Dermis blood vessel endothelial cell (primary cell): ENCODE measurements at places on chromosomes 12 and 14. TPM values are rescaled to one million over a fixed set of nuclear protein-coding genes. Genes with fewer than 3 reads are reported as not detected.

DNA sequence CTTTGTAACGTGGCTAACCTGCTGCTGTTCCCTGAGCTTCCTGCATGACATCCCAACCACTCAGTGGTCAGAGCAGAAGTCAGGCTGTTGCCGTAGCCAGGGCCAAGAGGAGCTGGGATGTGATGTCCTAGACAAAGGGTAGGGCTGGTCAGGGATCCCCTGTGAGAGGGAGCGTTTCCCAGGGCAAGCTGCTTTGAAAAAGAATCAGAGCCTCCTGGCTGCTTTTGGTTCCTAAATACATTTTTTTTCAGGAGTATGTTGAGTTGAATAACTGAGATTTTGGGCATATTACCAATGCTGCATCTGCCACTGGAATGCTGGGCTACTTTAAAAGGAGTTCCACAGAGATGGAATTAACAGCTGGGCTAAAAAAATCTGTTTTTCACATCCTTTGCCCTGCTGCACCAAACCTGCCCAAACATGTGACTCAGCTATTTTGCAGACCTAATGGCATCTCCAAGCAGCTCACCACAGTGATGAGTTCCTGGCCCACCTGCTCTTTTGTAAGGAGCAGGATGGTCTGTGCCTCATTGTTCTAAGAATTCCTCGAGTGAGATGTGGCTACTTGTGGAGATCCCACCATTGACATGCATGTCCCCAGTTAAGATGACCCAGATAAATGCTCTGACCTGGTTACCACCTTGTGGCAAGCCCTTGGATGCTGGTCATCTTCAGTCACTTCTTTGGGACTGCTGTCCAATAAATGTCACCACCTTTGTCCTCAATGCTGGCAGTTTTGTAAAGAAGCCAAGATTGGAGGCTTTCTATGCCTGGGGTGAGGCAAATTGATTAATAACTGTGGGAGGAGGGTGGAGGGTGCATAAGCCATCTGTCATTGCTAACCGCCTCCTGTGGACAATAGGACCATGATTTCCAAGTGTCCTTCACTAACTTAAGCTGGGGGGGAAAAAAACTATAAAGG is 24.1 kb downstream of the ANKRD13A start:
- DNase-seq: peak; percentile 24

- DNase-seq: no peak
Observed at GRCh38 chr12:53058674-53059433, 9.0 kb downstream of the TNS2 start.

- DNase-seq: no peak
Observed at GRCh38 chr12:71303199-71303598, 136.4 kb upstream of the LGR5 start.

- no peak for DNase-seq
Observed at GRCh38 chr14:74085828-74086227, 1.1 kb downstream of the LIN52 start.

DNA sequence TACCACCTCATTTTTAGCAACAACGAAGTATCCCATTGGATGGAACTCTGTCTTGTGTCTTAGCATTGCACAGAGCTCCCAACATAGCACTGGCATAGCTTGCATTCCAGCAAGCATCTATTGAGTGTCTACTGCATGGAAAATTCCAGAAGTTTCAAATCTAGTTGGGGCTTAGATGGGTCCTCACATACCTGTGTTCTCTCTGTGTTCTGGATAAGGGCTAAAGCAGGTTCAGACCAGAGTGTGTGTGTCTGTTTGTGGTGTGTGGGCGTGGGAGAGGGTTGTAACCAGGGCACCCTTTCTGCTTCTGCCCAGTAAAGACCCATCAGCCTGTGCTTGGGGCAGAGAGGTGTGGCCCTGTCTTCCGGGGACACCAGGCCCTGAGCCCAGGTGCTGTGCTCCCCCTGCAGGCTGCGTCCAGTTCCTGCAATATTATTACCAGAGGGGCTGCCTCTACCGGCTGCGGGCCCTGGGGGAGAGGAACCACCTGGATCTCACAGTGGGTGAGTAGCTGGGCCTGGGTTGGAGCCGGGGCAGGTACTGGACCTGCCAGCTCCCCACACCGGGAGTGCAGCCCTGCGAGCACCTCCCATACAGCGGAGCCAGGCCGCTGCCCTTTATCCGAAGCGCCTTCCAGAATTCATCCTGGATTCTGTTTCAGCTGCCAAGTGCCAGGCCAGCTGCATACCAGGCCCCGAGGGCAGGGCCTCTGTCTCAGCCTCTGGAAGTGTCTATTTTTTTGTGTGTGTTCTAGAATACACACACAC is 20.3 kb downstream of the RHOF start:
- DNase-seq: peak; percentile 60

DNA sequence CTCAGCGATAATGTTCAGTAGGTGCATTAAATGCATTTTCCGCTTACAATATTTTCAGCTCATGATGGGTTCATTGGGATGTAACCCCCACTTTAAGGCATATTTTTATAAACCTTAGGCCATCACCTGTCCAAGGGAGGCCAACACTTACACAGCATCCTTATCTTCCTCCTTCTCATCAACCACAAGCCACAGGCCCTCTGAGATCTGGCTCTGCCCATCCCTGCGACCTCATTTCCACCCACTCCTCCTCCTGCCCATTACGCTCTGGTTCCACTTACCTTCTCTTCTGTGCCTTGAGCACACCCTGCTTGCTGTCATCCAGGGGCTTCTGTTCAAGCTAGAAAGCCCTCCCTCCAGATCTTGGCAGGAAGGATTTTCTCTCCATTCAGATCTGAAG is 93.2 kb downstream of the EGLN3 start:
- no peak for DNase-seq

DNA sequence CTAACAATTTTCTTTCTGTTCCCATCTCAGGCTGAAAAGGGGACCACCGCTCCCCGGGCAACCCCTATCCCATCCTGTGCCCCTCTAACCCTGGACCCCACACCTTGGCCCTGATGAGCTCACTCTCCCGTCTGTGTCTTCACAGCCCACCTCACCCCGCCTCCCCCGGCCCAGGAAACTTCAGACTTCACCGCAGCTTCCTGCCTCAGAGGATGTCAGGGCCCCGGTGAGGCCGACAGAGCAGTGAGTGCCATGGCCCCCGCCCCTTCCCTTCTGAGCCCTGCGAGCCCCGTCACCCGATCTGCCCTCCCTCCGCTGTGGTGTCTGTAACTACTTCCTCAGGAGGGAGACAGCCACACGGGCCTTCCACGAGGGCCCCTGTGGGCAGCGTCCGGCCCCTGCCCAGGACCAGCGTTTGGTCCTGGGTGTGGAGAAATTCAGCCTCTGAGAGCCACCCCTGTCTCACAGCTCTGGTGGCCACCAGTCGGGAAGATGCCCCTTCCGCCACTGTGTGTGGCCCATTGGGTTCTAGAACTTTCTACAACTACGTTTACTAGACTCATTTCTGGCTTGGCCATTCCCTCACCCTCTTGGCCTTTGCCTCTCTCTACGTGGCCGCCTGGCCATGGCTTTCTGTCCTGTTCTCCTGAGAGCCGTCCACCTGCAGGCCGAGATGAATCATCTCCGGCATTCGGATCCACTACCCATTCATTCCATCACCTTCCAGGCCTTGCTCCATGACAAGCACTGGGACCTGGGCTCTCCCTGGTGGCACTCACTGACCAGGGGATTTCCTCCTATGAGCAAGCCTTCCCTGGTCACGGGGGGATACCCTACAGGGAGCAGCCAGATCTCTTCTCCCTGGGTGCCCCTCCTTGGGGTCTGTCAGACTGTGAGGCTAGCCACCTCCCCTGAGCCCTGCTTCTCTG is 3.4 kb downstream of the RHOF start:
- peak; percentile 59 for DNase-seq

DNA sequence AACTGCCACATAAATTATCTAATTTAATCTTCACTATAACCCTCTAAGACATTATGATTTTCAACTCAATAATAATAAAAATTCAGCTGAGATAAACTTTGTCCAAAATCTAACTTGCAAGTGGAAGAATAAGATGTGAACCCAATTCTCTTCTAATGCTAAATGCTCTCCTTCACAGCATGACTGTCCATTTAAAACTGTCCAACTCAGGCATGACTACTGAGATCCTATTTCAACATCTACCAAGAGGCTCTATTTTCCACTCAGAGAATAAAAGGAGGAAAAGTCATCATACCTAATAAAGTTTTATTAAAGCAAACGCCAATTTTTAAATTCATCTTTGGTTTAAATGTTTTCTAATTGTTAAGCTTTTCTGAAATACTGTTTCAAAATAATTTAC is 183.6 kb downstream of the MED13L start:
- DNase-seq: no peak

DNA sequence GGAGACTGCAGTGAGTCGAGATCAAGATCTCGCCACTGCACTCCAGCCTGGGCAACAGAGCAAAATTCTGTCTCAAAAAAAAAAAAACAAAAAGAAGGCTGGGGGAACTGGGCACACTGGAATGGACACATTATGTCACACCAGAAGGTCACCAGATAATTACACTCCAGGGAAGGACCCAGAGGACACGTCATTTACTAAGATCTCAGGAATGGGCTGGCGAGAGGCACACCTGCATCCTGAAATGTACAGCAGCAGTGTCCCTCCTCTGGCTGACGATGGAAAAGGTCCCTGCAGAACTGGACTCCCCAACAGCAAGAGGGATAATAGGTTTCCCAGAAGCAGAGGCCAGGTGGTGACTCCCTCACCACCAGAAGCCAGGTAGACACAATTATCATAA is 243.5 kb downstream of the BCL11B start:
- no peak for DNase-seq

- peak; percentile 37 for DNase-seq
Observed at GRCh38 chr12:107731366-107731765, 29.6 kb downstream of the PRDM4 start.

GRCh38 chr14:95895720-95896119 is 19.1 kb downstream of the TUNAR start:
- no peak for DNase-seq

GRCh38 chr14:71554959-71555612 is 377.1 kb upstream of the RGS6 start:
- DNase-seq: no peak

DNA sequence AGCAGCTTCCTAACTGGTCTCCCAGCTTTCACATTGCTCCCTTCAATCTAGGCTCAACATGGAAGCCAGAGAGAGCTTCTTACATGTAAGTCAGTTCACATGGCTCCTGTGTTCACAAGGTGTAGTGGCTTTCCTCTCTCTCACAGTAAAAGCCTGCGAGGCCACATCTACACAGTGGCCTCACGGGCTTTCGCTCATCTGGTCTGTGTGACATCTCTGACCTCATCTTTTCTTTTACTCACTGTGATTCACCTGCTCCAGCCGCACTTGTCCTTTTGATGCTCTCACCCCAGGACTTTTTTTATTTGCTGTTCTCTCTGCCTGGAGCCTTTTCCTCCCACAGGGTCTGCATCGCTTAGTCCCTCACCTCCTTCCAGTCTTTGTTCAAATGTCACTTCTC is 122.1 kb downstream of the SLC5A8 start:
- no peak for DNase-seq

- DNase-seq: no peak
Observed at GRCh38 chr14:59186306-59186705, 2.2 kb upstream of the DAAM1 start.

- peak; percentile 88 for DNase-seq
Observed at GRCh38 chr12:104288635-104289274, 14.8 kb upstream of the EID3 start.

- no peak for DNase-seq
Observed at GRCh38 chr12:25101092-25101445, 93.9 kb downstream of the DNAI7 start.

DNA sequence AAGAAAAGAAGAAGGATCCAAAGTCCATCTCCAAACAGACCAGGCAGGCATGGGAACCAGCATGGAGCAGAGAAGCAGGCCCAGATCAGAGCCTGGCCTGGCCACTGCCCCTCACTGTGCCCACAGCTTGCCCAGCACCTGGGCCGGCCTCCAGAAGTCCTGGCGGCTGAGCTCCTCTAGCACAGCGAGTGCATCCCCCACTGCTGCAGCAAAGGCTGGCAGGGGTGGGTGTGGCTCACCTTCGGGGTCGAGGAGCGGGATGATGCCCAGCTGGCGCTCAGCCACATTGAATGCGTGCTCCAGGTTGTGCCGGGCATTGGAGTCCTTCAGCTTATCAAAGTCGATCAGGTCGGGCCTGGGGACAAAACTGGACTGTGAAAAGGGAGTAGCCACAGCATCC is 78.7 kb downstream of the SPTB start:
- DNase-seq: no peak

- no peak for DNase-seq
Observed at GRCh38 chr14:34297786-34298520, 164.1 kb downstream of the SPTSSA start.

- DNase-seq: no peak
Observed at GRCh38 chr12:43213608-43214007, 338.4 kb downstream of the ADAMTS20 start.

DNA sequence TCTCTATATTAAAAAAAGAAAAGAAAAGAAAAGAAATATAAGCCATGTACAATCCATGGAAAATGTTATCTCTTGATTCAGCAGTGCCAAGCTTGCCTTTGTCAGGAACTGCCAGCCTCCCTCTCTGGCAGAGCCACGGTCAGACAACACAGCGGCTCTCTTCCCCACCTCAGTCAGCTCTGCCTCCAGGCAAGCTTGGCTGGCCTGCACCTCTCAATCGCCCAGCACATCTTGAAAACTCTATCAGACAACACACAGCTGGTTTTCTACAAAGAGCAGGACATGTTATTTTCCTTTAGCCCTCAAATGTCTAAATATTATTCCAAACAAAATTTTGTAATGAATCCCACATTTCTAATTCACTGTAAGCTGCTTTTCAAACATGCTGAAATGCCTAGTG is 20.0 kb upstream of the GCH1 start:
- no peak for DNase-seq

DNA sequence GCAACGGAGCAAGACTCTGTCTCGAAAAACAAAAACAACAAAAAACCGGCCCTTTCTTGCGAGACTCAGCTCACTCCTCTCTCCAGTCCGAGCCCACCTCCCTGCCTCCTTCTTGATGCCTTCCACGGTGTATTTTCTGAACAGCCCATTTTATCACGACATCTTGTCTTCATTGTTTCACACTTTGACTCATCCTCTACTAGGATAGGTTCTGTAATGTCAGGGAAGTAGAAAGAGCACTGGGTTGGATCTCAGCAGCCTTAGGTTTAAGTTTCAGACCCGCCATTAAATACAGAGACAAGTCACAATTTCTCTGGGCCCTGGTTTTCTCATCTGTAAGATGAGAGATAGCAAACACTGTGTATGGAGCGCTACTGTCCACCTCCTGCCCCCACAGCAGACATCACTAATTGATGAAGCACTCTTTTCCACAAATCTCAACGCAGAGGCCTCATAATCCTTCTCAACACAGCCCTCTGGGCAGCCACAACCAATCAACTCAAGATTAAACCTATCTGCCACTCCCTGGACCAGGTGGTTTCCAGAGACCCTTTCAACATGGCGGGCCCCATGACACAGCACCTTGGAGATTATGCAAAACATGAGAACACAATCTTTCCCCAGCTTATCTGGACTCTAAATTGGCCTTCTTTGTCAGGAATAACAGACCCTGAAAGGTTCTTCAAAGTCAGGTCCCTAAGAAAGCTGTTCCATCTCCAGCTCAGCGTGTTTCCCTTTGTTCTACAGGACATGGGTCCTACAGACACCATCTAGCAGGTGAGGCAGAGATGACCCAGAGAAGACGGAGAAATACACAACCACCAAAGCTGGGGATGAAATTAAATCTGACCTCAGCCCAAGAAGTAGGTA is 35.6 kb downstream of the CCDC88C start:
- no peak for DNase-seq

TAS2R7 gene
- not detected in 2 replicates for total RNA-seq

LRTM2 gene
- total RNA-seq: not detected in 2 replicates

DMAC2L gene
- 7.7 and 7.8 TPM in 2 replicates for total RNA-seq

PIK3C2G gene
- total RNA-seq: 1.0 and 3.0 TPM in 2 replicates

NANOG gene
- not detected in 2 replicates for total RNA-seq

TSHR gene
- not detected in 2 replicates for total RNA-seq

KRT71 gene
- not detected in 2 replicates for total RNA-seq

NYNRIN gene
- total RNA-seq: 12.6 and 17.0 TPM in 2 replicates
